ENCODE measurements at places on chromosomes 6 and 20.

DNA sequence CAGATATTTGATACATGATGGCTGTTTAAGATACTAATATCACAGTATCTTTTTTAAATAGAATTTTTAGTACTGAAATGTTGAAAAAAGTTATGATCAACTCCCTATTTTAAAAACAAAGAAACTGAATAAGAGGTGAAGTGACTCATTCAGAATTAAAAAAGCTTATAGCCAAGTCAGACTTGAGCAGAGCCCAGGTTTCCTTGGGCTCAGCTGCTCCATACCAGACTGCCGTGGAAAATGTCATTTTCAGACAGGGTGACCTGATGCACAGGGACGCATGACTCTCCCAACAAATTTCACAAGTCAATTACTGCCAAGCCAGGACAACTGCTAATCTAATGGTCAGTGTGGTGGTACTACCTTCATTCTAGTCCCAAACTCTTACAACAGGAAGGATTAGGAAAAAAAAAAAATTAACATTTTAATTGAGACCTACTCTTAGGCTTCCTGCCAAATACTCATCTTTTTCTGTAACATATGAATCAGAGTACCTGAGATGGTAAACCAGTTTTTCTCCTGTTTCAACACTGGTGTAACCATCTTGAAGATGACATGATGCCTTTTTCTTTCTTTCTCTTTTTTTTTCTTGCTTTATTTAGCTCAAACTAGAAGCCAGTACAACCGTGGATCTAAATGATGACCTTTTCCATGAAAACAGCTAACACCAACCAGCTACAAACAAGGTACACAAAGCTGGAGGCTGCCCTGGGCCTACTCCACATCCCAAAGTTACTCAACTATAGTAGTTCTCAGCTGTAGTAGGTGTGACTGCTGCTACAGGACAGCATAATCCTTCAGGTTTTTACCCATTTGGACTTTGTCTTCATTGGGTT is 30.5 kb downstream of the SLC22A23 start:
- no peak for DNase-seq

DNA sequence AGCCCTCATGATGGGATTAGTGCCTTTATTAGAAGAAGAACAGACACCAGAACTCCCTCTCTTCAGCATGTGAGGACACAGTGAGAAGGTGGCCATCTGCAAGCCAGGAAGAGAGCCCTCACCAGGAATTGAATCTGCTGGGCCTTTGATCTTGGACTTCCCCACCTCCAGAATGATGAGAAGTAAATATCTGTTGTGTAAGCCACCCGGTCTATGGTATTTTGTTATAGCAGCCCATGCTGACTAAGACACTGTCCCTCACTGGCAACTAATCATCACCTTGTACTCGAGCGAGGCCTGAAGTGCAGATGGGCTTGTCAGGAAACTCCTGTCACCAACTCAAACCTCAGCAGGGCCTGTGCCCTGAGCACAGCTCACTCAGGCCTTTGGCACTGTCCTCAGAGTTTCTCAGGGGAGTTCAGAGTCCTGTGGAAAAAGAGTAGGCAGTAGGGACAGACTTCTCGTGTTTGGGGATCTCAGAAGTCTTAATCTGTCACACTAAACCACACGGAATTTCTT is 62.0 kb downstream of the UST start:
- no peak for DNase-seq

- no peak for DNase-seq
Measured at GRCh38 chr6:17870300-17871188, 116.9 kb downstream of the KIF13A start.

DNA sequence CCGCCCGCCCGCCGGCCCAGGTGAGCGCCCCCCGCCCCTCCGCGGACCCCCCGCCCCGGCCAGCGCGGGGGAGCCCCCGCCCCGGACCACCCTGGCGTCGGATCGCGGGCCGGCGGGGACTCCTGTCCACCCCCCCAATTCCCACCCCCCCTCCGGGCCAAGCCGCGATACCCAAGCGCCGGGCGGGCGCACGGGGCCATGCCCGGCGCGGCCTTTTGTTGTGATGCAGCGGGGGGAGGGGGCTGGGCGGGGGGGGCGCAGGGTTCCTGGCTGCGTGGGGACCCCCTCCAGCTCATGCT is 245 bp downstream of the SRC start:
- no peak for DNase-seq

GRCh38 chr6:2881423-2881822 is 21.7 kb downstream of the SERPINB9 start:
- no peak for DNase-seq

- DNase-seq: no peak
Measured at GRCh38 chr6:12293235-12293930, 3.2 kb downstream of the EDN1 start.

DNA sequence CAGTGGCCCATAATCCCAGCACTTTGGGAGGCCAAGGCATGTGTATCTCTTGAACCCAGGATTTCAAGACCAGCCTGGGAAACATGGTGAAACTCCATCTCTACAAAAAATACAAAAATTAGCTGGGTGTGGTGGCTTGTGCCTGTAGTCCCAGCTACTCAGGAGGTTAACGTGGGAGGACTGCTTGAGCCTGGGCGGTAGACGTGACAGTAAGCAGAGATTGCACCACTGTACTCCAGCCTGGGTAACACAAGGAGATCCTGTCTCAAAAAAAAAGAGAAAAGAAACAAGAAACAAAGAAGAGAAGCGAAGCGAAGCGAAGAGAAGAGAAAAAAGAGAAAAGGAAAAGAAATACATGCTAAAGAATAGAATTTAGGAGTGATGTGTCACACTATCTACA is 69.2 kb downstream of the NUDT3 start:
- DNase-seq: no peak

DNA sequence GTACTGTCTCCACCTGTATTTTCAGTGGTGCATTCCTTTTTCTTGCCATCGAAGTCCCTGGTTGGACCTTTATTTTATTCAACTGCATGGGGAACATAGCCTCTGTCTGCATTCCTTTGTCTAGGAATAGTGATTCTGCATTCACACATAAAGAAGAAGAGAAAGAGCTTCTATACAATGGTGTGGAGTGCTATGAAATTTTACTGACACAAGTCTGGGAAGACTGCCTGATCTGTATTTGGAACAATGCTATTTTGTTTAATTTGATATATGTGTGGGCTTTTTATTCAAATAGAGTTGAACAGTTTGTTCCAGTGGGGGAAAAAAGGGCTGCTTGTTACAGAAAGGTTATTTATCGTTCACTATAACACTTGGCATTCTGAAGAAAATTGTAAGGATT is 375.7 kb upstream of the POU3F2 start:
- DNase-seq: no peak

DNA sequence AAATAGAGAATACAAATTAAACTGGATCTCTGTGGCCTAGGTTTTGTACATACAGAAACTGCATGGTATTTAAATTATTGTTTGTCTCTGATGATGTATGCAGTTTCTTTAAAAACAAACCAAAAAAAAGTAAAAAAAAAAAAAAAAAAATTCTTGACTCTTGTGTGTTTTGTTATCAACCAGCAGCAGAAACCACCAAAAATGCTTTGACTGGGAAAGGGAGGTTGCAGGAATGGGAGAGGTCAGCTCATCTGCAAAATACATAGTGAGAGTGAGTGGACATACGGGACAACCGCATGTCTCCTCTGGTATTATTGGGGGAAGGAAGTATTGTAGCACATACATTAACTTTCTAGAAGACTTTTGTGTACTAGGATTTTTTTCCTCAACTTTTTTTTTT is 38.0 kb downstream of the TBC1D7 start:
- no peak for DNase-seq

DNA sequence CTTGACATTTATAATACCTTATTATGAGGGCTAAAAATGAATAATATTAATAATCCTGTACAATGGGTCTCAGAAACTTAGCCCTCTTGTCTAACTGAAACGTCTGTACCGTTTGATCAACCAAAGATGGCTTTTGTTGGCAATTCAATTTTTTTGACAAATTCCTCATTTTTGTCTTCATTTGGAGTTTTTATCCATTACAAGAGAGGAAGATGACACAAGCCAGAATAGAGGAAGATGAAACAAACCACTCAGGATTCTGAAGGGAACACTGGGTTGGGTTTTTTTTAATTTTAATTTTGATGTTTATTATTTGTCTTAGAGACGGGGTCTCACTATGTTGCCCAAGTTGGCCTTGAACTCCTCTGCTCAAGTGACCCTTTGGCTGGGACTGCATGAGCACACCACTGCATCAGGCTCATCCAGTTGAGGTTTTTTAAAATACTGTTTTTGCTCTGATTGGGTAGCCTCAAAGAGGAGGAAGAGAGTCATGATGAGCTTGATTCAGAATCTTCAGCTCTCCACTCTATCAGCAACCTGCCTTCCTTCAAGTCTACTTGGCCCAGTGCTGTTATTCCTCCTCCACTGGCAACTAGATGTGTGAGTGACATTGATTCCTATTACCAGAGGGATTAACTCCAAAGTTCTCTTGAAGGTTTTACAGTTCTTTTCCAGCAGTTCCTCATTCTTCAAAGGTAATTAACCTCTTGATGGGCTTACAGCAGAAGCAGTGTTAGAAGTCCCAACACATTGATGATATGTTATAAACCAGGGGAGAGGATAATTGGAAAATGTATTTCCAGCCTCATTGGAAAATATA is 71.3 kb downstream of the ATXN1 start:
- DNase-seq: no peak

DNA sequence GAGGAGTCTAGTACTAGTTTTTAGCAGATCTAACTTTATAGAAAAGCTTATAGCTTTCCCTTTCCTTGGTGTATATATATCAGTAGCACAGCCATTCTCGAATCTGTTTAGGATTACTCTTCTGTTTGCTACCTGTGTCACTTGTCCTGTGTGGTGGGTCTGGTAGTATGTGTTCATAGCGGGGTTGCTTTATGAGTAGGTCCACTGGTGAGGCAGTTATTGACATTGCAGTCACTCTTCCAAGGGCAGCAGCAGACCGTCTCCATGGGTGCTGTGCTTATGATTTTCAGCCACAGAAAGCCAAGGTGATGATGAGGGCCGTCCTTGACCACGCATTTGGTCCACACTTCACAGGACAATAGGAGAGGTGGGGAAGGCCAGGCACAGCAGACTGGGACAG is 171.5 kb downstream of the CDKAL1 start:
- no peak for DNase-seq

DNA sequence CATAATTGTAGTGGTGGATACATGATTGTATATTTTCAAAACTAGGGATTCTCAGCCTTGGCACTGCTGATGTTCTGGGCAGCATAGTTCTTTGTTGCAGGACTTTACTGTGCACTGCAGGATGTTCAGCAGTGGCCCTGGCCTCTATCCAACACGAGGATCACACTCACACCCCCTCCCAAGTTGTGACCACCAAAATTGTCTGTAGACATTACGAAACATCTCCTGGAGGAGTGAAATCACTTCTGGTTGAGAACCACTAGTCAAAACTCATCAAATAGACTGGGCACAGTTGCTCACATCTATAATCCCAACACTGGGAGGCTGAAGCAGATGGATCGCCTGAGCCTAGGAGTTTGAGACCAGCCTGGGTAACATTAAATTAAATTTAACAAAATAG is 123.1 kb upstream of the CDYL start:
- DNase-seq: no peak

GRCh38 chr20:33914919-33915318 is 78.8 kb upstream of the RALY start:
- DNase-seq: no peak

DNA sequence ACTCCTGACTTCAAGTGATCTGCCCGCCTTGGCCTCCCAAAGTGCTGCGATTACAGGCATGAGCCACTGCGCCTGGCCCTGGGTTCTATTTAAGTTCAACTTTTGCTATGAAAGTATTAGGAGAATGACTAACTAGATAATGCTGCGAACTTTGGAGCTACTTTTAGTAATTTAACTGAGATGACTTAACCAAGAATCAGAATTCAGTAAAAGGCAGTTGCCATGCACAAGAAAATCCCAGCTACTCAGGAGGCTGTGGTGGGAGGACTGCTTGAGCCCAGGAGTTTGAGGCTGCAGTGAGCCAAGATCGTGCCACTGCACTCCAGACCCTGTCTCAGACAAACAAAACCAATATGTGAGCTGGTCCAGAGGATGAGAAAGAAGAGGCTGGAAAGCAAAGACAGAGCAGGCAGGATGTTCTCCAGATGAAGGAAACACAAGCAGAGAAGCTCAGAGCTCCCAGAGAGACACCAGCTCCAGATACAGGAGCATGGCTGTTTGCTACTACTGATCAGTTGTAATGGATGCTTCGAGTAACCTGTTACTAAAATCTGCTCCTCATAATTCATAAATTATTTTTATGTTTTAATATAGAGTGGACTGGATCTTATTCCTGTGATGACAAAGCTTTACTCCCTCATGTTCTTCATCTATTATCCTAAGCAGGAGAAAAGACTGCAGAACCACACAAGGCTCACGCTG is 23.9 kb downstream of the ZNF217 start:
- peak; percentile 60 for DNase-seq

DNA sequence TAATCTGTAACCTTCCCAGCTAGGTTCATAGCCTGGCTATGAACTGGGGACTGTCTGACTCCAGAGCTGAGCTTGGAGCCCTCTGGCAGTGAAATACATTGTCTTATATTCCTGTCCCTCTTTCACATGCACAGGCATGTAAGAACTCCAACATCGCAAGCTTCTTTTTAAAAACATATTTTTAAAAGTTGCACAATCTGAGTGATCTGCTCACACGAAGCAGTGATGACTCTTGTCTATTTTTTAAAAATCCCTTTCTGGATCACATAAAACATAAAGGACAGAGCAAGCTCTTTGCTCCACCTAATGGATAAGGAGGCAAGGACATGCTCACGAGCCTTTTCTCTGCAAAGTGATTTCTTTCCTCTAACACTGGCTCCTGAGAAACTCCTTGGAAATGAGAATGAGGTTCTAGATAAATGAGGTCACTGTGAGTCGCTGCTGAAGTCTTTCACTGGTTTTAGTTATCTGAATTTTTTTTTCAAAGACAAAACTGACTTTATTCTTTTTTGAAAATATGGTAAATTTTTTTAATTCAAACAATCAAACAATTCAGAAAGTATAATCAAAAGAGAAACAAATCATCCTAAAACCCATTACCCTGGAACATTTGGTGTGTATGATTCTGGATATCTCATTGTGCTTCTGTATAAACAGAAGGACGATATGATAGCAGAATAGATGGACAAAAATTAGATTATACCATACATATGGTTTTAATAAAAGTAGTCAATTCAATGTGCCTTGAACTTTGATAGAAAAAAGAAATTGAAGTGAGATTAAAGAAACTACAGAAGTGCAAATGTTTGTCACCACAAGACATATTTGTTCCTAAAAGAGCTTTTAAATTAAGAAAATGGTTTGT is 30.8 kb downstream of the IL20RA start:
- DNase-seq: peak; percentile 86

All from umbilical cord (tissue), 2 donors.